ENCODE measurements at places on chromosomes 3 and 15.

DNA sequence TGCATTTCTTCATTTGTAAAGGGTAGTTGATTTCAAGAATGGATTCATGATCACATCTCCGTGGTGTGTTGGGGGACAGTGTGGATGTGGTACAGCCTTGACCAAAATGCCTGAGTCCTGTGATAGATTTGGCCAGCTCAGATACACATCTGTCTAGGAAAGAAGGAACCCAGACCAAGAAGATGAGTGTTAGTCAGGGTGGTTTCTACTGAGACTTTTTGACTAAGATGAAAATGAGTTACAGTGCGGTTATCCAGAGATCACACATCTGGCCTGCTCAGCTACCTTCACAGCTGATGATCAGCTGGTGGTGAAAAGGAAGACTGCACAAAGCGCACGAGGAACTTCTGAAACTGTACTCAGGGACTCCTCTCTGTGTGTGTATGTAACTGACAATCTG, 68.0 kb downstream of the FNDC3B start:
- DNase-seq, result no peak

DNA sequence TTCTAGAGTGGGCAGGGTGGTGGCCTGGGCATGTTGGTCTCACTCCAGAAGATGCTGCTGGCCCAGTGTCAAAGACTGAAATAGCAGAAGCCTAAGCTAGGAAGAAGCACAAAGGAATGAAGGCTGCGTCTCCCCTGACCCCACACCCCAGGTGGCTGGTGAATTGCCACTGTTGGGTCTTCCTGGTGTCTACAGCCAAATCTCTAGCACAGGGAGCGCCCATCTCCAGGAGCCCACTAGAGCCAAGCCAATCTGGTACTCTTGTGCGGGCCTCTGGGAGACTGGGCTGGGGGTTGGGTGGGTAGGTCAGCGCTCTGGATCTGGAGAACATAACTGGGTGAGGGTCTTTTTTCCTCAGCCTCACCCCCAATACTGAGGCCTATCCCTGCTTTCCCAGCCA, 894 bp downstream of the TUSC2 start:
- no peak for DNase-seq

GRCh38 chr3:145219355-145220235, 941.4 kb downstream of the PLOD2 start:
- DNase-seq, result no peak

DNA sequence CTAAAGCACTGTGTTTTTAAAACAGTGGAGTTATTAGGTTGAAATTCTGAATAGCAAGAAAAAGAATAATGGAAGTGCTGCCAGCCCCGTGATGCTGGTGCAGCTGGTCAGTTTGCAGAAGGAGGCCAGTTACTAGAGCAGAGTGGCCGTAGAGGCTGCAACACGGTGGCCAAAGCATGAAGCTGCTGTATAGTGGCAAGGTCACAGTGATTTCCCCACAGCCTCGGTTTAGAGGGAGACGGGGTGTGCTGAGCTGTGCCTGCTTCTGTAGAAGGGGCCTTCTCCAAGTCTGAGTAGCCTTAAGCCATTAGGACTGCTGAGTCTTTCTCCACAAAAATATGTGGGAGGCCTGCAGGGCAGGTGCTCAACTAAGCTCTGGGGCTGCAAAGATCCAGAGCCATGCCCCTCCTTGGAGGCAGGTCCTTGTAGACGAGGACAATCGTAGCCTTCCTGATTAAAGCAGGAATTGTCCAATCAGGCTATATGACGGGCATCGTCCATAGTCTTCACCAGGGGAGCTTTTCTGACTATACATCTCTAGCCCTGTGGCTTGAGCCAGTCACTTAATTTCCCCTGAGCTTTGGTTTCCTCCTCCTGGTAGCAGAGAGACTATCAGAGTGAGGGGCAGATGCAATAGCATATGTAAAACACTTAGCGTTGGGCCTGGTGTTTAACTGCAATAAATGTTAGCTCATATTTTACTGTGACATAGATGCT, 151.6 kb downstream of the PGPEP1L start:
- no peak for DNase-seq

DNA sequence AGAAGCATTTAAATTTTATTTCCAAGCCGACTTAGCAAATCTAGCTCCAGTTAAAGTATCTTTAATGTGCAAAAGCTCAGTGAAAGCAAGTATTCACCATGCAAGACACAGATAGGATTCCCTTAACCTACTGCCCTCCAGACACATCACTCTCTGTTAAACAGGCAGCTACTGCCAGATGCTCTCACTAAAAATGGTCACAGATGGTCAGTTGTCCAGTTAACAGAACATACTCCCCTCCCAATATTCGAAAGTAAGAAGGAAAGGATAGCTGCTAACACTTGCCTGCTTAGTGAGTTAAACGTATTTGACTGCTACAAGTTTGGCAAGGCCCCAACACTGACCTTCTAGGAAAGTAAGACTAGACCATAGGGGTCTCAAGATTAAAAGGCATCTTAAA, 73.7 kb downstream of the PRTG start:
- DNase-seq, result no peak

DNA sequence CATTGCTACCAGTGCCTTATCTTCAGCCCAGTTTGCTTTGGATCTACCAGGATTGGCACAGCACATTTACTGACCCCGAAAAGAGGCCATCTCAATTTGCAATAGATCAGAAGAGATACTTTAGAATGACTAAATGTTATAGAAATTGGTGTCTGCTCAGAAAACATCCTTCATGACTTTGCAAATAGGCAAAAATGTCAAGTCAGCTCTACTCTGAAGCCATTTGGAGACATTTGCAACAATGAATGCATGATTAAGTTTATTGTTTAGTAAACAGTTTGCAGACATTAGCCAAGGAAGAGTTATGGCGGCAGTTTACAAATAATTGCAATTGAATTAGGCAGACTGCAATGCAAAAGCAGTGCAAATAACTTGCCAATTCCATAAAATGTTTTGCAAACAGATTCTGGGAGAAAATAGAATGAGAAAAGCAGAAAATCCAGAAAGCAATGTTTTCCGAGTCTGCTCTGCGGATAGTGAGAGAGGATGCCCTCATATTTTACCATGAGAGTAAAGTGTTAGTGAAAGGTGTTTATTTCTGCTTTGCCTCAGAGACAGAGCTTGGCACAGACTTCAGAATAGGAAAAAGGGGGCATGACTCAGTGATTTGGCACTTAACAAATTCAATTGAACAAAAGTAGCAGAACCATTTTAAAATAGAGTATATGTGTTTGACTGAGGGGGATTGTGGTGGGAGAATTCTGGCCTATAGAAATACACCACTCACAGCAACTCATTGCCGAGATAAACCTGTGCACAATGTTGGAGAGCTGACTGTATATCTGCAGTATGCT, 334.9 kb upstream of the NR2F2 start:
- DNase-seq, result peak; percentile 33

DNA sequence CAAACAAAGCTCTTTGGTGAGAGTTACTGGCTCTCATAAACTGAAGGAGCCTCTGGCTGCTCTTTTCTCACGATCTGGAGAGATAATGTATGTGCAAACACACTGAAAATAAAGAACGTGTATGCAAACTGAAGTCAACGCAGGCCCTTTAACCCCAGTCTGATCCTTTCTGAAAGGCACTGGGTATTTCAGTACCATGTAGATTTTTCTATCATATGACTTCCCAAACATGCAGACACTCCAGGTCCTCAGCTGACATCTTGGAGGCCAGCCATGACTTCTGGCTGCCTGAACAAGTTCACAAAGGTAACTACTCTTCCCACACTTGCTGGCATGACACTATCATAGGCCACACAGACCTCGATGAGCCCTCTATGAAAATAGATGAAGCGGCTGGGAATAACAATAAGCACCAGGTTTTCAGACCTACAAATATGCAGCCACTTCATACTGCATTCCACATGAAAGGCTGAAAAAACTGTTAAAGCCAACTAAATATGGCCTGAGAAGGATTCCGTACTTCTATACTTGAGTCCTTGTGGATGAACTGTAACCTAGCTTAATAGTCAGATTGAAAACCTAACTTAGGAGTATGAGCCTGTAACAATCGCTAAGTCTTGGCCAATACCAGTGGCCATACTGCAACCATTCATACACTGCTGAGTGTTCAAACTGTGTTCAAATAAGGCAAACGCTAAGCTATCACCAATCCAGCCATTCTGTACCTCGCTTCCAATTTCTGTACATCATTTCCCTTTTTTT, 121.3 kb downstream of the THRB start:
- DNase-seq, result no peak

DNA sequence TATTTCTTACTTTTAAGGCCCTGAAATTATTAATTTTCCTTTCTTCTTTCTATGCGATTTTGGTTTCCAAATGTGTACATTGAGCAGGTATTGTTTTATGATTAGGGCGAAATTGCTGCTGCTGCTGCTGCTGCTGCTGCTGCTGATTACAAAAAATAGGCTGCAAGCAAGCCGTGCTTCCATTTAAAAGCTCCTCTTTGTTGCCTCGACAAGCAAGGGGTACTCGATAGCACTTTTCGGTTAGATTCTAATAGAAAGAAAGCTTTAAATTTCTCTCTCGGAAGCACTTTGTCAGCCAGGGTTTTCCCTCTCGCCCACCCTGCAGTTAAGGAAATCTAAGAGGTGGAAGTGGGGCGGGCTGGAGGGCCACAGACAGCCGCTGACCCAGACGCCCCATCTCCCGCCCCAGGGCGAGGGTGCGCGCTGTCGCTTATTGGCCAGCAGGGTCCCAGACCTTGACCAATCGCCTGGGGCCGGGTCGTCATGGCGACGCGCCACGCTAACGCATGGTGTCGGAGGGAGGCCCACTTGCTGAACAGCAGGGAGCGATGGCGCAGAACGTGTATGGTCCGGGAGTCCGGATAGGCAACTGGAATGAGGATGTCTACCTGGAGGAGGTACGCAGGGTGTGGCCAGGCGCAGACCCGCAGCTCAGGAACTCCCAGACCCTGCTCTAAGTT, at the start of gene CFAP161:
Gene CFAP161, plus strand, starts transcription at position 489 of the 680 bp plus-strand sequence. Its CDS starts 60 bp downstream, at position 549.
- DNase-seq, result peak; percentile 70

GRCh38 chr15:47409038-47409437, 308.3 kb upstream of the SEMA6D start:
- DNase-seq, result no peak

Data from EH (cell line).